ENCODE measurements at places on chromosomes 5 and 9.

- no peak for DNase-seq
Observed at GRCh38 chr5:44233691-44234090, 155.5 kb downstream of the FGF10 start.

GRCh38 chr9:107282759-107283622 lies at the start of gene RAD23B:
TSS of gene RAD23B (plus strand) at chr9:107283279. CDS start at chr9:107283630, 351 bp downstream.
- DNase-seq, result peak; percentile 99

- no peak for DNase-seq
Observed at GRCh38 chr5:125888358-125888757, 534.9 kb upstream of the GRAMD2B start.

- peak; percentile 77 for DNase-seq
Observed at GRCh38 chr9:96418920-96419690, 935 bp upstream of the ZNF367 start.

DNA sequence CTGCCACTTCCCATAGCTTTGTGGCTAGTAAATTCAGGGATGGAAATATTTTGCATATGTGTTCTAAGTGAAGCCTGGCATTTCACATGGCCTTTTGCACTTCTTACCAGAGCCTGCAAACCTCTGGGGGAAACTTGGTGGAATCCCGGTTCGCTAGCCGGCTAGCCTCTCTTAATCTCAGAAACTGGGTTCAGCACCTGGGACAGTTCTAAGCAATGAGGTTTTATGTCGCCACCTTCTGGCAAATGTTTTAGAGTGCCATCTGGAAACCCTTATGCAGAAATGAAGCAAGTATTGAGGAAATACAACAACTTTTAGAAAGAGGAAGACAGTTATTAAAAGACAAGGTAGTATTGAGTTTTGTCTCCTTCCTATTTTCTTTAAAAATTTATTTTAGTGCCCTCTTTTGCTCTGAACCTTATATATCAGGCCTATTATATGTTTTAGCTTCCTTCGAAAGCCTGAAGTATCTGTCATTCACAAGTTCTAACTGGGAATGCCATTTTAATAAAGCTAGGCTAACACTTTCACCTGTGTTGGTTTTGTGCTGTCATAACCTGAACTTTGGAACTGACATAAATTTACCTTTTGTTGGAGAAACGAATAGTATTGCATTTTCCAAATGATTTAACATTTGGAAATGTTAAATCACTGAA lies 963 bp upstream of the HTR1A start:
- peak; percentile 64 for DNase-seq

- no peak for DNase-seq
Observed at GRCh38 chr9:81420024-81420423, 269.3 kb downstream of the TLE1 start.

GRCh38 chr5:167071981-167072610 lies 1219.3 kb upstream of the WWC1 start:
- DNase-seq, result no peak

DNA sequence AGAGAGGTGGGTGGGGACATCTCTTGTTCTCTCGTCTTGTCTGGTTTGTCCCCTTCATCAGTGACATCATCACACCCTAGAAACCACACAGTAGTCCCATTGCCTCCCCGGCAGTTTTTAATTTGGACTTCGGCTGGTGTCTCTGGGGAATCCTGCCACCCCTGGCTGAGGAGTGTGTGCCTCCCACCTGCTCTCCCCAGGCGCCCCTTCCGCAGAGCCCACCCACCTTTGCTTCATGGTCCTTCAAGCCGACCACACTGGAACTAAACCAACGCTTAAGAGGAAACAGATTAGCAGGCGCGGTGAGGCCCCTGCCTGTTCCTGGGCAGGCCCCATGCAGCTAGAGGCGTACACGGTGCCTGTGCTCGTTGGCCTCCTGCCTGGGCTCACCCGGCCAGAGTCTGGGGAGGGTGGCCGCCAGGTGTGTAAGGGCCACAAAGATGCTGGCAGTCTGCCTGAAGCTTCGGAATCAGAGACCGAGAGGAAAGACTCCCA lies 107.6 kb upstream of the SPRY4 start:
- DNase-seq, result no peak

DNA sequence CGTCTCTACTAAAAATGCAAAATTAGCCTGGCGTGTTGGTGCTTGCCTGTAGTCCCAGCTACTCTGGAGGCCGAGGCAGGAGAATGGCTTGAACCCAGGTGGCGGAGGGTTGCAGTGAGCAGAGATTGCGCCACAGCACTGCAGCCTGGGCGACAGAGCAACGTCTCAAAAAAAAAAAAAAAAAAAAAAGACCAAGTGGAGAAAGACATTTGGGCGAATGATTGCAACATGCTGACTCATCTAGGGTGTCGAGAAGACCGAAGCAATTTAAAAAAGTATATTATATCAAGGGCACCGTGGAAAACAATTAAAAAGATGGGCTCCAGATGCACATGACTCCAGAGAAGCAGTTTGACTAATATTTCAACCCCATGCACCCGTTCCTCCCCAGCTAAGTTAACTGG lies 9.2 kb downstream of the KLF4 start:
- DNase-seq, result no peak

DNA sequence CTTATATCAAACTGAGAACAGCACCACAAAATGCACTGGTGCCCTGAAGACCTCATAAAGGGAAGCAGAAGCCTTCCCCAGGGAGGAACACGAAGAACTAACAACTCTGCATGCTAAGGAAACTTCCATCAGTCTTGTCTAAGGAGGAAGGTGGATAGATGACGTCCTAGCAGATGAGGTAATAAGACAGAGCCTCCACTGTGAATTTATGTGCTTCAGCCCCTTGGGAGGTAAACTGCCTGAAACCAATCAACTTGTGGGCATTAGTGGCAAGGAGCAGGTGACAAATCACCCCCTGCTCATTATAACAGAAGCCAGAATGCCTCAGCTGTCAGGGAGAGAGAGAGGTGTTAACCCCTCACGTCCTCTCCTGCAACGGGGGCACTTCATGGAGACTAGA lies 48.9 kb upstream of the SPIN1 start:
- DNase-seq, result no peak

- DNase-seq, result no peak
Observed at GRCh38 chr9:110141227-110141793, 66.6 kb downstream of the C9orf152 start.

GRCh38 chr5:131640043-131640856 lies 5.2 kb upstream of the RAPGEF6 start:
- no peak for DNase-seq

GRCh38 chr9:1938135-1938534 lies 77.0 kb upstream of the SMARCA2 start:
- DNase-seq, result no peak
